Central memory CD8-positive, alpha-beta T cell (primary cell): ENCODE measurements at places on chromosomes 7 and 10.

DNA sequence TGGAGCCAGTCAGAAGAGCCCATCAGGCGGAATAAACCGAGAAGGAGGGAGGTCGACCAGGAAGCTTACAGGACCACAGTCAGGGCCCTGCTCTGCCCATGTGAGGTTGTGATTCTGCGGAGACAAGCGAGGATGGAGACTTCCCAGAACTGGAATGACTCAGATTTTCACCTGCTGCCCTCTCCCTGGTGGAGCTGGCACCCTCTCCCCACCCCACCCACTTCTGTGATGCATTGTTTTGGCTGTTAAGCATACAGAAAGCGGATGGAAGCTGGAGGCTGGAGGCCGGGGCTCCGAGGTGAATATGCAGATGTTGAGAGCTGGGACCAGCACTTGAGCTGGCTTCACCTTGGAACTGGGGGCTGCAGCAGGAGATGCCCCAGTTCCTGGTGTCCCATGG lies 57.4 kb downstream of the NPTX2 start:
- no peak for DNase-seq

- no peak for DNase-seq
Measured at GRCh38 chr7:97094284-97094930, 23.1 kb upstream of the SDHAF3 start.

GRCh38 chr10:28800144-28800543 lies 122.8 kb downstream of the BAMBI start:
- DNase-seq = no peak

DNA sequence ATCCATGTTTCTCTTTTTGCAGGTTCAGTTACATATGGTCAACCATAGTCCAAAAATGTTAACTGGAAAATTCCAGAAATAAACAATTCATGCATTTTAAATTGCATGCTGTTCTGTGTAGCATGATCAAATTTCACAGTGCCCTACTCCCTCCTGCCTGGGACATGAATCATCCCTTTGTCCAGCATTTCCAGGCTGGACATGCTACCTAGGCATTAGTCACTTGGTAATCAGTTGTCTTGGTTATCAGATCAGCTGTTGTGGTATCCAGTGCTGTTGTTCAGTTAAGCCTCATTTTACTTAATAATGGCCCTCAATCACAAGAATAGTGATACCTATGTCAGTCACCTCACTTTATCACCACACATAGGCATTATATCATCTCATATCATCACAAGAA lies 7.3 kb upstream of the PNLIP start:
- no peak for DNase-seq

GRCh38 chr10:106682175-106682574 lies 482.3 kb downstream of the SORCS1 start:
- no peak for DNase-seq
